Jurkat, Clone E6-1 (cell line): ENCODE measurements at places on chromosomes 1 and 21.

GRCh38 chr1:27614625-27615344 lies 10.8 kb upstream of the AHDC1 start:
- DNase-seq: no peak

DNA sequence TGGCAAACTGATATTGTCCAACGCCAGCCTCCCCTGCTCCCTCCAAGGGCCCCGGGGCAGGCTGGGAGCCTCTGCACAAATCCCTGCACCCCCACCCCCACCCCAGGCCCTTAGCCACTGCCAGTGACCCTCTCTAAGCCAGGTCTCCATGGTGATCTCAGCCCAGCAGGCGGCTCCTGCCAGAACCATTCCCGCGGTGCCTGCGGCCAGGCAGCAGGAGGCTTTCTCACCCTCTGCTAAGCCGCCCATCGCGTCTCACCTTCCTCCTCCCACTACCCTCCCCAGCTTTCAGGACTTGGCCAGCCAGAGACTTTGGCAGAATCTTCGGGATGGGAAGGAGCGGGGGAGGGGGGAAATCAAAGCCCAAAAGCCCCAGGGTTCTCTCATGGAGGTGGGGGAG lies 46.8 kb upstream of the WASF2 start:
- no peak for DNase-seq

DNA sequence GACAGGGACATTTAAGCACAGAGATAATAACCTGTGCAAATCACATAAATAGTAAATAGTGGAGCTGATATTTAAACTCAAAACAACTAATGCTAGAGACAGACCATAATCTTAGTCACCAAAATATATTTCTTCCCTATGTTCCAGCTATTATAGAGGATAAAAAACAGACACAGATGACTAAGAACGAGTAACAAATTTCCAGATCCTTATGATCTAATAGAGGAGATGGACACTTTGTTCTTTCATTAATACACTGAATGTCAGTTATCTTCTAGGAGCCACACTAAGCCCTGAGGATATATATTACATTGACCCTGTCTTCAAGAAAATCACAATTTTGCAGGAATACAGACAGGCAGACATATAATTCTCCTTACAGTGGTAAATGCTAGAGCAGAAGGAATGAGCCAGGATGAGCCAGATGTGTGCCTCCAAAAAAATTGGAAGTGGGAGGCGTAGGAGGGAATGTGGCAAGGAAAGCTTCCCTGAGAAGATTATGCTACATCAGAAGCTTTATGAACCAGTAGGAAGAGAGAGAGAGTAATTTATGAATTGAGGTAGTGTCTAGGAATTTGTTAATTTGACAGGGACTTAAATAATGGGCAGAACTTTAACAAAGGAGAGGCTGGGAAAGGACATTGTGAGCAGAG lies 395.4 kb upstream of the BEND5 start:
- no peak for DNase-seq

DNA sequence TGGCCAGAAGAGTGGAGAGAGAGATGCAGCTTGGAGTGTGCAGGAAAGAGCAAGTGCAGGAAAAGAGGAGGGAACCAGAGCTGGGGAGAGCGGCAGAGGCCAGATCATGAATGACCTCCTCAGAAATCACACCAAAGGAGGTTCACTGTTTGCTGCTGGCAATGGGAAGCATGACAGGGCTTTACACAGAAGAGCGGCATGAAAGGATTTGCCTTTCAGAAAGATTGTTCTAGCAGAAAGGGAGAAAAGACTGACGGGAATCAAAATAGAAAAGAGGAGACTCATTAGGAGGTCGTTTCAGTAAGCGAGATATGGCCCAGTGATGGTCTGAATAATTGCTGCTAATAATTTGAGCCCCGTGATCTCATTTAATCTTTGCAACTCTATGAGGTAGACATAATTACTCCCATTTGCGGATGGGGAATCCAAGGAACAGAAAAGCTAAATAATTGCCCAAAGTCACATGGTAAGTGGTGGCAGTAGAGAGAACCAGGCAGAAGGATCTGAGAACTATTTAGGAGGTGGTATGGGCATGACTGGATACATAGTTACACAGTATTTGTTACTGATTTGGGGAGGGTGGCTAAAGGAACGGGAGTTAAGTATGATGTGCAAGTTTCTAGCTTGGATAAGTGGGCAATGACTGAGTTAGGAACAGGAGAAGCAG lies 12.5 kb upstream of the HNRNPR start:
- DNase-seq: no peak
